ENCODE measurements at places on chromosomes 2 and 18.
A peak's percentile ranks its signal among the peaks of the same experiment; 100 is the strongest.

- DNase-seq, result no peak
Measured at GRCh38 chr2:191049728-191050639, 36.0 kb upstream of the STAT1 start.

- DNase-seq, result no peak
Measured at GRCh38 chr18:35454803-35455202, 43.0 kb downstream of the INO80C start.

GRCh38 chr18:48219037-48219809 lies 190.0 kb downstream of the ZBTB7C start:
- DNase-seq, result no peak

DNA sequence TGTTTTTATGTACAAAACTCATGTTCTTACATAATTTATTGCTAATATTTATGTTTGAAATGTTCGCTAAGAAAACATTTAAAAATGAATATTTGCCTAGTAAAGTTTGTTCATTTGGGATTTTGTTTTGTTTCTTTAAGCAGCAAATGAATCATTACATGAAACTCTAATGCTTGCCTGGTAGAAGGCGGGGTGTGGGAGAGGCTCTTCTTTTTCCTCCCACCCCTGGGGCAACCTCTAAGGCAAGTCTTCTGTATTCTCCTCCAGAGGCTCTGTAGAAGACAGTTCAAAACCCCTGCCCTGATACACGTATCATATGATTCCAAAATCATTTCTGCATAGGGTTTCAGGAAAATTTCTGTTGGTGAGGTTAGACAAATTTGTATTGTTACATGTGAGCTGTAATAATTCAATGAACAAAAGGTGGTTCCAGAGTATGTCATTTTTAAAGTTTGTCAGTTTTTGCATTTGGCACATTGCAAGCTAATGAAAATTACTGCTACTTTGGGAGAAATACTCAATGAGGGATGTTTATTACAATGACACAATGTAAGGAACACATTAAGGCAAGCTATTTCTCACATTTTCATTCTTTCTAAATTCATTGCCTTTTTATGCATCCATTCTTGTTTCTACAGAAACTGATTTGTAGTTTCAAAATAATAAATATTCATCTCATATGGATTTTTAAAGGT lies 302.3 kb upstream of the UBE2E3 start:
- no peak for DNase-seq

- no peak for DNase-seq
Measured at GRCh38 chr2:38783586-38783985, 5.6 kb downstream of the GEMIN6 start.

GRCh38 chr2:178229927-178230326 lies 35.6 kb downstream of the OSBPL6 start:
- DNase-seq, result no peak

GRCh38 chr18:10340821-10341220 lies 113.6 kb upstream of the APCDD1 start:
- DNase-seq, result no peak

DNA sequence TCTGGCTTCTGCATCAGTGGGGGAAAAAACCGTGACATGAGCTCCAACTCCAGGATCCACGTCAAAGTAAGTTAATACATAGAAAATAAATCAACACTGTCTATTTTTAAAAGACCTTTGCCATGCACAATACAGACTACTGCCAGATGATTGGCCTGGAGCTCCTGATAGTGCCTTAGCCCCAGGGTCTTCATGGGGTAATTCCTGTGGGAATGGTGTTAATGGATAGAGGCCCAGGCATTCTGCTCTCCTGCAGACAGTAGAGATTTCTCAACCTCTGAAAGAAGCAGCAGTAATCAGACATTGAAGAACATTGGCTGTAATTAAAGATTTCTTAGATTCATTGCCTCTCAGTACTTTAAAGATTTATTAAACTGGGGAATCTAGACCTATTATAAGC lies 4.3 kb upstream of the PLCL1 start:
- no peak for DNase-seq

DNA sequence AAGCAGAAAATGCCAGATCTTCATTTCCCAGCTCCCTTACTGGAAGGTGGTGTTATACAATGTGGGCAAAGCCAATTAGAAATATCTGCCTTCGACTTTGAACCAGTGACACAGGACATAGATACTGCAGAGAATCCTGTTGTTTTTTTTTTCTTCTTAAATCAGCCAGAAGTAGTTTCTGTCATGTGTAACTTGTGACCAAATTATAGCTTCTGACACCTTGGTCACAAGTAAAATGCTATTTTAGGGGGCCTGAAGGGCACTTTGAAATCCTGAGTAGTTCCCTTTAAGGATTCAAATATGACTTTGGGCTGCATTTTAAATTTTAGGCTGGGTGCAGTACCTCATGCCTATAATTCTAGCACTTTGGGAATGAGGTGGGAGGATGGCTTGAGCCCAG lies 89.0 kb upstream of the TLK1 start:
- no peak for DNase-seq

DNA sequence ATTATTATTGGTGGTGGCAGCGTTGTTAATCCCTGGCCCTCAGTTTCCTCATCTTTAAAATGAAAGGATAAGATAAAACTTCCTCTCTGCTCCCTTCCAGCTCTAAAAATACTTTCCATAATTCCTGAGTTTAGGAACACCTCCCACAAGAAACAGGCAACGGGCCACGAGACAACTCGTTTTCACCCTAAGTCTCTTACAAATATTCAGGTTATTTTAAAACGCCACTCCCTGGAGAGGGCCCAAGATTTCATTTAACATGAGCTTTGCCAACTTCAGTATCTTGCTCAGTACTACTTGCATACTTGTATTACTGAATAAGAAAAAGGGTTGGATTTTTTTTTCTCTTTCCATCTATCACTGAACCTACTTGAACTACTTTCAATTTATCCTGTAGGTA lies 611.1 kb upstream of the FANCL start:
- no peak for DNase-seq

DNA sequence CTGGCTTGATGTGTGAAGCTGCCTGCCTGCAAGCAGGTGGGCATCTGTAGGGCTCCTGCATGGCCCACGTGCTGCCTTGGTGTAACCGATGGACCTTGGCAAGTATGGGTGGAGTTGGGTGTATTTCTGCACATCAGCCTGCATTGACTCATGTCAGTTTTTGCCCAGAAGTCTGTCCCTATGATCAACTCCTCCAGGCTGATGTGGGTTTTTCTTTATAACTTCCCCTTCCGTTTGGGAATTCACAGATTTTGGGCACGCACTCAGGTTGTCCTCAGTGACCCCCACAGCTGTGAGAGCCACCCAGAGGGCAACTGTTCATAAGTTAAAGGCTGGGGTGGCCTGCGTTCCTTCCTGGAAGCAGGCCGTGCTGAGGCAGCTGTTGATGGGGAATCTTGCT lies 123.3 kb downstream of the NCK2 start:
- DNase-seq, result no peak

DNA sequence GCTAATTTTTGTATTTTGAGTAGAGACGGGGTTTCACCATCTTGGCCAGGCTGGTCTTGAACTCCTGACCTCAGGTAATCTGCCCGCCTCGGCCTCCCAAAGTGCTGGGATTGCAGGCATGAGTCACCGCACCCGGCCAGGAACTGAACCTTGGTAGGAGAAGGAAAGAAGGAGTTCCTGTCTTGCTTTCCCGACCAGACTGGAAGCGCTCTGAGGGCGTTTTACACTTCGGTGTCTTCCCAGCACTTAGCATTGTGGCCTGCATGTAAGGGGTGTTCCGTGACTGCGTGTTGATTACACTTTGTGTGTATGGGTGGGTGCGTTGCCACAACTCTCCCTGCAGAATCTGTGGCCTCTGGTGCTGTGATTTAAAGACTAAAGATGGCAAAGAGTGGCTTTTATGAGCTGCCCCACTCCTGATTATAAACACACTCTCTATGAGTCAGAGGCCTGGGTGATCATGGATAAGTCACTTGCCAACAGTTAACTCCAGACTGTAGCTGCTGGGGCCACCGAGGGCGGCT lies 46.0 kb downstream of the ODC1 start:
- no peak for DNase-seq

DNA sequence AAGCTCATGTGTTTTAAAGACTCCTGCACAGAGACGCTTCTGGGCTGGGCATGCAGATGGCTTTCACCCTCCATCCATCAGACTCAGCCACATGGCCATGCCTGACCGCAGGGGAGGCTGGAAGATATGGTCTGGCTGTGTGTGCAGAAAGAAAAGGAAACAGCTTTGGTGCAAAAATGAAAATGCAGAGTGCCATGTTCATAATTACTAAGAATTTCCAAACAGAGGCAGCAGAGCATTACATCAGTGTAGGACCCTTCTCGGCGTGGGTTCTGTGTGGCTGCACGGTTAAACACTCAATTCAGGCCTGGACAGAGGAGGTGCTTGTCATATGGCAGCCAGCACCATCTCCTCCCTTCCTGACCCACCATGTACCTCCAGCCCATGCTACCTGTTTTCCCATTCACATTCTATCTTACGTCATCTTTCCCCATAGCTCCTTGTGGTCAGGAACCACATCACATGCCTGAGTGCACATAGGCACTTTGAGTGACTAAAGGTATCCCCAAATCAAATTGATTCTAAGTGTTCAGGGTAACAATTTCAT lies 200.3 kb upstream of the ID2 start:
- no peak for DNase-seq

GRCh38 chr18:58690259-58690658 lies 19.0 kb downstream of the MALT1 start:
- no peak for DNase-seq

GRCh38 chr18:63016270-63016669 lies 300.9 kb downstream of the PHLPP1 start:
- peak; percentile 7 for DNase-seq

DNA sequence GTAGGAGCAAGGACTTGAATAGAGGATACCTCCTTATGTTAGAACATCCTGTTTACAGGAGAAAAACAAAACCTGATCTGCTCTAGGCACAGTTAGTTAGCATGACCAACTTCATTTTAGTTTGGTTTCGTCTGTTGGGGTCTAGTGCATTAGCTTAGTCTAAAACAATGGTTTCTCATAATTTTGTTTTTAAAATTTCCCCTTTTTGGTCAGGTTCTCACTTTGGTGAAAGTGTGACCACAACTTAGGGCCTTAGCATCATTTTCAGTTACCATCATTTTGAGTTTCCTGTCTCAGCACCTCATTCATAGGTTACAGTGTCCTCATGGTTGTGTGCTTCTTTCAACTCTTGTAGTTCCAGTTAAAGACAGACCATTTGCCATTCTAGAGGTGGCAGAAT lies 1277.0 kb upstream of the SLC39A10 start:
- DNase-seq, result no peak

DNA sequence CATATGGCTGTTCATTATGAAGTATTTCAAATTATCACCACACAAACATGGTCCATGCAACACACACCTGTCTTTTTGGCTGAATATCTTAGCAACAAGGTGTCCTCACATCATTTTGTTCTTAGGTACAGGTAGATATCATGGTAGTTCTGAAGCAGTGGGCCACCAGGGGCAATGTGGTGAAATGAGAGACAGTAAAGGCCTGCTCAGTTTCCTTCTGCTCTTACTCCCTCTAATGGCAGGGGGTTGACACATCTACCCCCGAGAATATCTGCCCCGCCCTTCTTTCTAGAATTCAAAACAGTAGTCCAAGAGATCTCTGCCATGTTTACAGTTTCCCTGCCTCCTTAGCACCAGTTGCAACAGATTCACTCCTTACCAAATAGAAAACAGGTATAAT lies 147.0 kb upstream of the KLHL14 start:
- no peak for DNase-seq

DNA sequence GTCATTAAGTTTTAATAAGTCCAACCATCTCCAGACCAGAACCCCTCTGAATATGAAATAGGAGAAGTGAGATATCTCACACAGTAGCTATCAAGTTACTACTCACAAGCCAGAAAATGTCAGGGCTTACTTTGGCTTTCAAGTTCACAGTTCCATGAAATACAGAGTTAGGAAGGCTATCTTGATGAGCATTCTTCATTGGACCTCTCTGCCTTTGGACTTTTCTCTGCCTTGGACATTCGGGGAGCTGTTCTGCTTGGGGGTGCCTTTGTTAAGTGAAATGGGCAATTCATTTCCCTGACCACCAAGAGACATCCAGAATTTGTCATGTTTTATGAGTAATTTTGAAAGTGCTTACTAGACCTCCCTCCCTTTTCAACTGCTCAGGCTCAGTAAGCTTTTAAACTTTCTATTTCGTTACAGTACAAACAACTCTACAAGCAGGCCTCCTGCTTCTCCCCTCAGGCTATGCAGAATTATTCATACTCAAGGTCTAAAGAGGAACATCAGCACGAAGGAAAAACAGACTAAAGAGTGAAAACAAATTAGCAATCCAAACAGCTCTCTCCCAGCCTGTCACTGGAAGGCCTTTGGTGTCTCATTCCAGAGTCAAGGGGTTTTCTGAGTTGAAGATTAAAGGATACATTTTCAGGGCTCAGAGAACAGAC lies 95.3 kb downstream of the MREG start:
- no peak for DNase-seq

DNA sequence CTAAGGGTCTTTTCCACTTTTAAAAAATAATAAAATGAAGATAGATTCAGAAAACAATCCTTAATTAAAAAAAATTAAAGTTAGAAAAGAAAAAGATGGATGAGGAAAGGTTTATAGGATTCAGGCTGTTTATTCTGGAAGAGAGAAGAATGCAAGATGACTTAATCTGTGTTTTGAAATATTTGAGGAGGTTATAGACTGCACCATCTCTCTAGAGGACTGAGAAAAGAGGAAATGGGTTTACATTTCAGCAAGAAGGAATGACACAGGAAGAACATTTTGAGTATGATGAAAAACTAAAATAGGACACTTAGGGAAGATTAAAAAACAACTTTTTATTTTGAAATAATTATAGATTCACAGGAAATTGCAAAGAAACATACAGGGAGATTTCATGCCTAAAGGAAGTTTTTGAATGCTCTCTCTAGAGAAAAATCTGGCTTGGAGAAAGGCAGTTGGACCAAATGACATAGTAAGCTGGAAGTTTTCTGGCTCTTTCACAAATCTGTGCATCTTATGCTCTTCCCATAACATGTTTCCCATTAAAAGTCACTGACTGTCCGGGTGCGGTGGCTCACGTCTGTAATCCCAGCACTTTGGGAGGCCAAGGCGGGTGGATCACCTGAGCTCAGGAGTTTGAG lies 75.0 kb downstream of the CERS6 start:
- DNase-seq, result no peak

DNA sequence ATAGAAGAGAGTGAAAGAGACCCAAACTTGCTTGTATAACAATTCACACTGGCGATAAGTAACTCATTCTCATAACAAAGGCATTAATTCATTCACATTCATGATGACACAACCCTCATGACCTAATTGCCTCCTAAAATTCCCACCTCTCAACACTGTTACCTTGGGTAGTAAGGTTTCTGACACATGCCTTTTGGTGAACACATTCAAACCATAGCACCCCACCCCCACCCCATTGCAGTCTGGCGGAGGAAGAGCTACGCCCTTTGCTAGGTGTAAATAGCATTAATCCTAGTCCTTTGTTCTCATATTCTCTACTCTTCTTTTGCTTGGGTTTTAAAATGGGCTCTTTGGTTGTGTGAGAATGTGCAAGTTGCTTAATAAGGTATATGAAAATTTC lies 361.5 kb downstream of the DSEL start:
- DNase-seq, result no peak

Data from stimulated activated CD8-positive, alpha-beta memory T cell treated with anti-CD3 and anti-CD28 coated beads, Interleukin-7, amount 100 ng/mL, for 48 hours (primary cell).